ENCODE measurements at places on chromosomes 4 and X. TPM values are rescaled to one million over a fixed set of nuclear protein-coding genes. Genes with fewer than 3 reads are reported as not detected.

The CCSER1 gene
- total RNA-seq: not detected

The NIPAL1 gene
- 0.35 TPM for total RNA-seq

The FAM47A gene
- not detected for total RNA-seq

The HAUS3 gene
- total RNA-seq: 29.8 TPM

The CFAP299 gene
- not detected for total RNA-seq

The TAF9B gene
- total RNA-seq: 10.0 TPM

The BCORL1 gene
- 10.2 TPM for total RNA-seq

The SPACA5B gene
- total RNA-seq: not detected

The HSFX1 gene
- total RNA-seq: 0.61 TPM

The ELK1 gene
- 57.4 TPM for total RNA-seq

The HSFX4 gene
- total RNA-seq: not detected

The CLNK gene
- total RNA-seq: 0.61 TPM

The HOPX gene
- 208 TPM for total RNA-seq

The ETDB gene
- not detected for total RNA-seq

The GPC3 gene
- total RNA-seq: not detected

The LRP2BP gene
- 0.73 TPM for total RNA-seq

The TCEAL7 gene
- not detected for total RNA-seq

The CTAG2 gene
- 30.3 TPM for total RNA-seq

The CXorf49 gene
- total RNA-seq: not detected

The TMEM150C gene
- not detected for total RNA-seq

The MAP3K15 gene
- 0.21 TPM for total RNA-seq

The STARD8 gene
- total RNA-seq: 0.64 TPM

The POU3F4 gene
- total RNA-seq: not detected

The ZNF157 gene
- total RNA-seq: 0.19 TPM

The GPR50 gene
- not detected for total RNA-seq

The NUDT10 gene
- total RNA-seq: 0.70 TPM

The S100G gene
- total RNA-seq: not detected

The FGA gene
- not detected for total RNA-seq

The VCX3A gene
- total RNA-seq: not detected

The SPANXC gene
- total RNA-seq: not detected

The TMEM255A gene
- not detected for total RNA-seq

The PHOX2B gene
- total RNA-seq: not detected

The PGAM4 gene
- total RNA-seq: not detected

The RHOXF1 gene
- not detected for total RNA-seq

The MGARP gene
- total RNA-seq: not detected

The HELT gene
- not detected for total RNA-seq

The REELD1 gene
- total RNA-seq: not detected

The MID2 gene
- total RNA-seq: 3.2 TPM

The UGT2B15 gene
- not detected for total RNA-seq

The ADGRL3 gene
- total RNA-seq: not detected

The SULT1B1 gene
- total RNA-seq: 0.50 TPM

The FIP1L1 gene
- total RNA-seq: 80.6 TPM

The ZNF330 gene
- total RNA-seq: 47.2 TPM

The AWAT2 gene
- not detected for total RNA-seq

The NFXL1 gene
- 10.5 TPM for total RNA-seq

The ARSD gene
- total RNA-seq: 1.3 TPM

The ALAS2 gene
- total RNA-seq: not detected

The ZNF711 gene
- not detected for total RNA-seq

The SSX4B gene
- not detected for total RNA-seq

The MAGEA10 gene
- not detected for total RNA-seq

The SLC6A8 gene
- 0.93 TPM for total RNA-seq

The GAGE12F gene
- not detected for total RNA-seq

The MAGEE1 gene
- 3.3 TPM for total RNA-seq

The SSX2B gene
- total RNA-seq: not detected

The TIGD4 gene
- total RNA-seq: 0.53 TPM
